ENCODE measurements at places on chromosomes 3 and 15. TPM values are rescaled to one million over a fixed set of nuclear protein-coding genes. Genes with fewer than 3 reads are reported as not detected.

- no peak for DNase-seq
Measured at GRCh38 chr3:140242818-140243276, 307.9 kb downstream of the CLSTN2 start.

- no peak for DNase-seq
Measured at GRCh38 chr3:57715686-57716085, 22.8 kb upstream of the DENND6A start.

DNA sequence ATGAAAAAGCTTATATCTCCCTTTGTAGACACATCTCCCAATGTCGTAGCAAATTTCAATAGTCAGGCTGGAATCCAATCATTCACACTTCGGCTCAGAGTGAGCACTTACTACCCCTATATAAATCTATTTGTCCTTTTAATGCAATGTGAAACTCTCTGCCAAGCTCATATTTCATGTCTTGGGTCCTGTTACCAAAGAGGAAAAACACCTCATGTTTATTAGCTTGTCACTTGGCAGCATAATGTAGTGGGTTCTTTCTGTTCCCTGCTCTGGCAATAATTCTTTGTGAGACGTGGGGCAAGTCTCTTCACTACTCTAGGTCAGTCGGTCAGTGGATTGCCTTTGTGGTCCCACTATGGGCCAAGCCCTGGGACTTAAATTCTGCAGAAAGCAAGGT is 107.1 kb downstream of the SRGAP3 start:
- no peak for DNase-seq

- DNase-seq, result no peak
Measured at GRCh38 chr3:99388780-99389179, 249.6 kb upstream of the COL8A1 start.

GRCh38 chr3:157438194-157438730 is 1.6 kb downstream of the PTX3 start:
- no peak for DNase-seq

GRCh38 chr3:61483997-61484396 is 77.4 kb upstream of the PTPRG start:
- DNase-seq, result no peak

GRCh38 chr3:122272879-122273278 is 52.2 kb upstream of the CSTA start:
- DNase-seq, result no peak

- no peak for DNase-seq
Measured at GRCh38 chr15:70503073-70503745, 260.1 kb downstream of the UACA start.

DNA sequence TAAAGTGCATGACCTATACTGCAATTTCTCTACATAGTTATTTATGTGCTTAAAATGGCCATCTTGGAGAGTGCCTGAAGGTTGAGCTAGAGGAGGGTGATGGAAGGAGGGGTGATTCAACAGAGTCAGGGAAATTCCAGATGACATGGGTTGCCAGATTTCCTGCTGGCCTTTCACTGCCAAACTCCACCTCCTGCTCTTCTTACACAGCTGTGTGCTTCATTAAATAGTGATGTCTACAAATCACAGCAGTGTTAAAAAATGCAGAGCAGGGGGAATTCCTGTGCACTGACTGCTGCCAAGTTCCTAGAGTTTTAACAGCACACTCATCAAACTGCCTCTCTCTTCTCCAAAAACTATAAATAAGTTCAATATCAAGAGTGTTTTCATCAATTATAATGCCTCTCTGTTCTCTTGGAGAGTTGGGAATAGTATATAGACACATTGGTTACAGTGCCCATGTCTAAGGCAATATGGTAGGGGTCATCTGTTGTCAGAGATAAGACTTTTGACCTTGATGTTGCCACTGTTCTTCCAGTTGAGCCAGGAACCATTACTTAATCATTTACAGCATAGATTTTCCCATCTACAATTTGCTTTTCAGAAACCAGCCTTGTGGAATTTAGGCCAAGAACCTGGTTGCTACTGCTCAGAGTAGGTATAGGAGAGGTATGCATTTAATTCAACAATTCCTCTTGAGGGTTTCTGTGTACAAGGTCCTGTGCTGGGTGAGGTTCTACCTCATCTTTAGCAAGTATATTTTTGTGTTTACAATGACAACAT is 79.6 kb downstream of the TP63 start:
- peak; percentile 61 for DNase-seq

DNA sequence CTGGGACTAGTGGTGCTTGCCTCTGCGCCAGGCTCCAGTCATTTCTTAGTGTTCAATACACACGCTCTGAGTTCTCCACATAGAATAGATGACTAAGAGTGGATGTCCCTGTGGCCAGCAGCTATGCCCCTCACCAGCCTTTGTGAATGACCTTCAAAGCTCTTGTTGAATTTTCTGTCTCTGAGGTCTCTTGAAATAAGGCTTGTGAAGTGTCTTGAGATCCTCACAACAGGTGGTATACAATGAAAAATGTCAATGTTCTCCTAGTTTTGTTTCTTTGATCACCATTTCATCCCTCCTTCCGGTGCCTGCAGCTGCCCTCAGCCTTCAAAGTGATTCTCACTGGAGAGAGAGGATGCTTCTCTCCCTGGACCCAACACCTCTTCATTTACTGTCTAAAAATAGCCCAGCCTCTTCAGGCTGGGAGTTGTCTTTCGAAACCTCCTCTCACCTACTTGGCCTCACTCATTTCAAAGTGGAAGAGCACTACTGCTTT is 5.4 kb downstream of the MAPKBP1 start:
- DNase-seq, result no peak

- no peak for DNase-seq
Measured at GRCh38 chr15:33051528-33051927, 143.0 kb downstream of the FMN1 start.

- DNase-seq, result no peak
Measured at GRCh38 chr15:82570721-82571508, 30.7 kb upstream of the RPS17 start.

Gene SLC38A3
- 56.6 TPM for polyA plus RNA-seq

Gene PXYLP1
- 14.5 TPM for polyA plus RNA-seq

Gene P2RY1
- polyA plus RNA-seq, result 3.3 TPM

Gene TUSC7
- 0.17 TPM for polyA plus RNA-seq

Gene IGSF10
- 0.75 TPM for polyA plus RNA-seq

Gene FBXL22
- polyA plus RNA-seq, result 1.3 TPM

Gene SIN3A
- polyA plus RNA-seq, result 16.5 TPM

All from hepatocyte (in vitro differentiated cells).